Adrenal gland (tissue), 19 donors: ENCODE measurements at places on chromosomes 11 and 22.

- DNase-seq, result peak; percentile 62
- no peaks in the 10 kb centered on the region for H3K36me3 ChIP-seq
- no peaks in the 10 kb centered on the region for H3K27me3 ChIP-seq
- H3K4me1 ChIP-seq, result no peaks in the 10 kb centered on the region
Measured at GRCh38 chr11:18365741-18366140, 28.6 kb upstream of the LDHA start.

DNA sequence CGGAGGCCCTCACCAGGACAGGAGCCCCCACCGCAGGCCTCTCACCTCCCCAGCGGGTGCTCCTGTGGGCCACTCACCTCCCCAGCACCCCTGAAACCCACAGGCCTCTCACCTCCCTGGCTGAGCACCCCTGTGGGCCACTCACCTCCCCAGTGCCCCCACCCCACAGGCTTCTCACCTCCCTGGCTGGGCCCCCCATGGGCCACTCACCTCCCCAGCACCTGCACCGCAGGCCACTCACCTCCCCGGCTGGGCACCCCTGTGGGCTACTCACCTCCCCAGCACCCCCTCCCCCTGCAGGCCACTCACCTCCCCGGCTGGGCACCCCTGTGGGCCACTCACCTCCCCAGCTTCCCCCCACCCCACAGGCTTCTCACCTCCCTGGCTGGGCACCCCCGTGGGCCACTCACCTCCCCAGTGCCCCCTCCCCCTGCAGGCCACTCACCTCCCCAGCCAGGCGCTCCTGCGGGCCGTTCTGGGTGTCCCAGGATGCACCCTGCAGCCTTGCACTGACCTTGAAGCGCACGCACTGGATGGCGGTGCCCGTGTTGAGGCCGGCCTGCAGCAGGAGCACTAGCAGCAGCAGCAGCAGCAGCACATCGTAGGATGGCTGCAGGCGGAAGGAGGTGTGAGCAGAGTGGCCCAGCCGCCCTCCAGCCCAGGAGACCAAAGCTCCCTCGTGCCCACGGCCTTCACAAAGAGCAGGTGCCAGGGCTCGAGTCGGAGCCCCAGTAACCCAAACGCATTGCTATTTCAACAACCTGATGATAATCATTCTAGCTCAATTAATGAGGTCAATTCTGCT, 5.7 kb upstream of the TTLL8 start:
- no peaks in the 10 kb centered on the region for H3K36me3 ChIP-seq
- H3K4me3 ChIP-seq, result no peak overlapping the region
- DNase-seq, result no peak
- H3K27me3 ChIP-seq, result peaks cover 22% of the 10 kb centered on the region

- H3K27ac ChIP-seq, result no peak overlapping the region
- H3K36me3 ChIP-seq, result no peaks in the 10 kb centered on the region
- H3K4me3 ChIP-seq, result no peak overlapping the region
- H3K4me1 ChIP-seq, result no peaks in the 10 kb centered on the region
- no peak for DNase-seq
Measured at GRCh38 chr11:28910926-28911325, 802.7 kb downstream of the METTL15 start.

GRCh38 chr11:123211149-123211852, 16.3 kb upstream of the CLMP start:
- no peak overlapping the region for H3K4me3 ChIP-seq
- no peak for DNase-seq
- no peaks in the 10 kb centered on the region for H3K4me1 ChIP-seq
- no peak overlapping the region for H3K27ac ChIP-seq

GRCh38 chr22:26851125-26851524, 193.7 kb downstream of the MIAT start:
- DNase-seq, result no peak
- no peak overlapping the region for H3K27ac ChIP-seq
- no peaks in the 10 kb centered on the region for H3K27me3 ChIP-seq
- H3K4me3 ChIP-seq, result no peak overlapping the region

GRCh38 chr11:12455938-12456337, 78.6 kb downstream of the PARVA start:
- H3K4me3 ChIP-seq, result no peak overlapping the region
- no peak for DNase-seq
- no peaks in the 10 kb centered on the region for H3K36me3 ChIP-seq
- H3K4me1 ChIP-seq, result no peaks in the 10 kb centered on the region
- H3K27me3 ChIP-seq, result no peaks in the 10 kb centered on the region

DNA sequence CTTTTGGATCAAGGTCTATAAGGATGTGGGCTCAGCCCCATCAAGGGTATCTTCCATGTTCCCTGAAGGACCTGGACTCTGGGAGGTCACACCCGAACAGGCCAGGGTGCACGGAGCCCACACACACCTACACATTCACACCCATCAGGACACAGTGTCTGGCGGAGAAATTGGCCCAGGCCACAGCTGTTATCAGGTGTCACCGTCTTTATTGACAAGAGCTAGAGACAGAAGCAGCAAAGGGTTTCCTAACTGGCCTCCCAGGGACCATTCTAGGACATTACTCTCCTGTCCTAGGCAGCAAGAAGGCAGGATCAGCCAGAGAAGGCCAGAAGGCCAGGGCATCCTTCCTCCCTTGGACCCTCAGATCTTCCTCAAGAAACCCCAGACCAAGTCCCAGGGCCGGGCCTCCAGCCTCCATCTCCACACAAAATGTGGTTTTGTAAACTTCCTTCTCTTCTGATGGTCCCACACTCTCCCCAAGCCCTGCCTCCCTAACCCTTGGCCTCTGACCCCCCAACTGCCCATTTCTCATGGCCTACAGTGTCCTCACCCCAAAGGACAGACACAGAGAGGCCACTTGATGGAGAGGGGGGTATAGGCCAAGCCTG, 8.1 kb downstream of the SSTR3 start:
- no peaks in the 10 kb centered on the region for H3K27me3 ChIP-seq
- no peaks in the 10 kb centered on the region for H3K36me3 ChIP-seq
- peaks cover 5% of the 10 kb centered on the region for H3K4me1 ChIP-seq
- no peak overlapping the region for H3K27ac ChIP-seq
- no peak overlapping the region for H3K4me3 ChIP-seq

GRCh38 chr11:66559866-66560676, 8.3 kb downstream of the CTSF start:
- H3K27me3 ChIP-seq, result no peaks in the 10 kb centered on the region
- H3K4me1 ChIP-seq, result peaks cover 6% of the 10 kb centered on the region
- no peak for DNase-seq
- no peak overlapping the region for H3K4me3 ChIP-seq
- no peaks in the 10 kb centered on the region for H3K36me3 ChIP-seq
- no peak overlapping the region for H3K27ac ChIP-seq

DNA sequence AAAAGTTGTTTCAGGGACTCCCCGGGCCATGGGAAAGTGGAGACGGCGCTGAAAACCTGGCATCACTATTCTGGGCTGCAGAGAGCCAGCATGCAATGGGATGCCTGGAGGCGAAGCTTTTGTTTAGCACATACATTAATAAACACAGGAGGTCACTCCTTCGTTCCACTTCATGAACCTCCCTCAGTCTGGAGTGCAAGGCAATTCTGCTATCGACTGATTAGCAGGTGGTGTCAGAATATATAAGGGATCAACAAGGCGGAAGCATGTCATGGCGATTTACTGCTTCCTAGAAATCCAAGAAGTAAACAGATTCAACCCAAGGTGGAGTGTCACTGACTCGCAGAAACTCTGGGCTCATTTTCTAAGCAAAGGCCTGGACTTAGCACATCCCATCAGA, 45.4 kb upstream of the MN1 start:
- H3K4me3 ChIP-seq, result no peak overlapping the region
- H3K27ac ChIP-seq, result no peak overlapping the region
- H3K27me3 ChIP-seq, result no peaks in the 10 kb centered on the region
- no peaks in the 10 kb centered on the region for H3K4me1 ChIP-seq
- DNase-seq, result no peak
- H3K36me3 ChIP-seq, result no peaks in the 10 kb centered on the region

- no peaks in the 10 kb centered on the region for H3K36me3 ChIP-seq
- H3K4me1 ChIP-seq, result no peaks in the 10 kb centered on the region
- no peak overlapping the region for H3K4me3 ChIP-seq
- DNase-seq, result no peak
- peaks cover 5% of the 10 kb centered on the region for H3K27me3 ChIP-seq
Measured at GRCh38 chr11:68994894-68995285, 14.1 kb upstream of the MRGPRD start.
